ENCODE measurements at places on chromosomes 13 and 19.

GRCh38 chr13:73715114-73715910 lies 418.9 kb downstream of the KLF12 start:
- DNase-seq, result peak; percentile 72

DNA sequence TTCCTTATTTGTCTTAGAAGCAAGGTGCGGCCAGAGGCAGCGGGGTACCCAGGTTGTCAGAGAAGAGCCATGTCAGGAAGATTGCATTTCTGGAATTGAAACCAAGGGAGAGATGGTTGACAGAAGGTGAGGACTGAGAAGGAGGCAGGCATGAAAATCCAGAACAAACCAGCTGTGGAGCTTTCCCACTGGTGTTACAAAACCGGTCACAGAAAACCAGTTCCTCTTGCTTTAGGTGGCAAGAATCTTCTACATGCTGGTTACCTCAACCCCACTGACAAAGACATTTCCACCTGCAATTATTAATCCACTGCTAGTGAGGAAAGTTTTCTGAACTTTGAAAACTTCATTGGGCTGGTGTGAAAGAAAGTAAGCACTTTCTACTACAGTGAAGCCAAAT lies 64.0 kb upstream of the MED4 start:
- no peak for DNase-seq

- peak; percentile 86 for DNase-seq
Observed at GRCh38 chr19:18419195-18419698, at the start of gene SSBP4. Gene SSBP4 (plus strand): TSS chr19:18419398. CDS start chr19:18419649, 251 bp downstream.

DNA sequence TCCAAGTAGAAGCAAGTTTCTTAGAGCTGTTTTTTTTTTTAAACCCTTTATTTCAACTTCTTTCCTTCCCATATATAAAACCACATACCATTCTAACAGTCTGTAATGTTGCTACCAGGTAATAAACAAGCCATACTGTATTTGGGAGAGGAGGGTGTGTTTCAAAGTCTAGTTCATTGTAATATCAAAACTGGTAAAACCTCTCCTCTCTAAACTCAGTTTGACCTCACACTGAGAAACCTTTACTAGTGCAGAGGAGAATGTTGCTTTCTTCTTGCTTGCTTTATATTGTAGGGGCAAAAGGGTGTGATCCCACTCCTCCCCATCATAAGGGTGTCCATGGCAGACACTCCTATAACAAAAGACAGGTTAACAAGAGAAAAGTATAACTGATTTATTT lies 155.1 kb downstream of the GGACT start:
- DNase-seq, result no peak

DNA sequence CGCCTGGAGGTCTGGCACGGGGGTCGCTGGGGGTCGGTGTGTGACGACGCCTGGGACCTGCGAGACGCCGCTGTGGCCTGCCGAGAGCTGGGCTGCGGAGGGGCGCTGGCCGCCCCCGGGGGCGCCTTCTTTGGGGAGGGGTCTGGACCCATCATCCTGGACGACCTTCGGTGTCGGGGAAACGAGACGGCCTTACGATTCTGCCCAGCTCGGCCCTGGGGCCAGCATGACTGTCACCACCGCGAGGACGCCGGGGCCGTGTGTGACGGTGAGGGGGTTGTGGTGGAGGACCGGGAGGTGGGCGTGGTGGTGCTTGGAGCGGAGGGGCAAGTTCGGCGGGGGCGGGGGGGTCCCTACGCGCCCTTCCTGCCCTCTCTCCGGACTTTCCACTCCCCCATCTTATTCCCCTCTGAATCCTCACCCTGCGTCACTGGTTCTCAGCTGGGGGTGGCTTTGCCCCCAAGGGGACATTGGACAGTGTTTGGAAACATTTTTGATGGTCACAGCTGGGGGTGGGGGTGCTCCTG lies 5.5 kb downstream of the SSC5D start:
- DNase-seq, result no peak

- no peak for DNase-seq
Observed at GRCh38 chr19:15508035-15508710, at the start of gene CYP4F22. Gene CYP4F22 (plus strand): TSS chr19:15508525. CDS start chr19:15525337, 16,812 bp downstream.

GRCh38 chr13:24032252-24032651 lies 128.3 kb upstream of the SPATA13 start:
- DNase-seq, result no peak
